G401 (cell line): ENCODE measurements at places on chromosomes 3 and 15. TPM values are rescaled to one million over a fixed set of nuclear protein-coding genes. Genes with fewer than 3 reads are reported as not detected.
A peak's percentile ranks its signal among the peaks of the same experiment; 100 is the strongest.

- no peak for DNase-seq
These were observed 222.0 kb downstream of the NEK10 start for GRCh38 chr3:27147215-27147614.

The DCLK3 gene
- not detected in 2 replicates for total RNA-seq

DNA sequence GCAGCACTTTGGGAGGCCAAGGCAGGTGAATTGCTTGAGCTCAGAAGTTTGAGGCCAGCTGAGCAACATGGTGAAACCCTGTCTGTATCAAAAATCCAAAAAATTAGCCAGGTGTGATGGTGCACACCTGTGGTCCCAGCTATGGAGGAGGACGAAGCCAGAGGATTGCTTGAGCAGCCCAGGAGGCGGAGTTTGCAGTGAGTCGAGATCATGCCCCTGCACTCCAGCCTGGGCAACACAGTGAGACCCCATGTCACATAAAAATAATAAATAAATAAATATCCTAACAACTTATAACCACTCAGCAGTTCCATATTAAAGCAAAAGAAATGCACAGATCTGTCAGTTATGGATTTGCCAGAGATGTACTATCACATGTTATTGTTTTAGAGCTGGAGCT, 62.6 kb downstream of the LMLN start:
- no peak for DNase-seq

GRCh38 chr15:78440375-78441373, 2.7 kb downstream of the IREB2 start:
- DNase-seq = no peak

DNA sequence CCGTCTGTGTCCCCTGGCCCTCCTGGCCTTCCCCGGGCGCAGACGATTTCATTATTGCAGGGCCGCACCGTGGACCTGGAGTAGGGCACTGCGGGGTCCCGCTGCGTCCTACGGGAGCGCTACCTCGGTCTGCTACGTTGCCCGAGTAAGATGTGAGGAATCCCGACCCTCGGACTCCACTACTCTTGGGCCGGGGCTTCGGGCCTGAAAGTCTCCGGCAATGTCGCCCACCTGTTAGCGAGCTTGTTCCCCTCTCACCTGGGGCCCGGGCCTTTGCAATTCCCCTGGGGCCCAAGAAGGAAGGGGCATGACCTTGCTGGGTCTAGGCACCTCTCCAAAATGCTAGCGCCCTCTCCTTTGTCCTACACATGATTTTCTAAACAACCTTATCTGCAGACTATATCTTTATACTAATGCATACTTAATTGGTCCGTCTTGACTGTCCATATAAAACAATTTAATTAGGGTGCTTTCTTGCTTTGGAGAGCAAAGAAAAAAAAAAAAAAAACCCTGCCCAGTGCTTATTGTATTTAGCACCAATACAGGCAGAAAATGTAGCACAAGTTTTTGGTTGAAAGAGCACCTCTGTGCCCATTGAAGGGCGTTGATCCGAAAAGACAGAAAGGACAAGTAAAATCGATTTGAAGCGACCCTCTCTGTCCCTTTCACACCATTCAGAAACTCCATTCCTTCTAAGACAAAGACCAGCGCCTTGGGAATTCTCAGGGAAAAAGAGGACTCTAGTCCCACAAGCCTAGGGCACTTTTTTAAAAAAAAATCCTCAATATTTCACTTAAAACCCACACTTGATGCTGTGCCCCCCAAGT, 7.0 kb upstream of the NR2F2 start:
- no peak for DNase-seq

- DNase-seq = no peak
These were observed 3.7 kb downstream of the SLC6A20 start for GRCh38 chr3:45792516-45793172.

GRCh38 chr3:196883361-196883760, 15.6 kb downstream of the SENP5 start:
- no peak for DNase-seq

- no peak for DNase-seq
These were observed 97.7 kb downstream of the ROBO2 start for GRCh38 chr3:77137559-77137958.

The IFT80 gene
- 24.8 and 53.4 TPM in 2 replicates for total RNA-seq

- DNase-seq = peak; percentile 67
These were observed 31.2 kb upstream of the SRGAP3 start for GRCh38 chr3:9280451-9281219.

GRCh38 chr3:157652366-157652765, 149.2 kb upstream of the VEPH1 start:
- DNase-seq = no peak

GRCh38 chr3:161274691-161275298, 53.7 kb downstream of the NMD3 start:
- DNase-seq = peak; percentile 49

The FBN1 gene
- total RNA-seq = 15.3 and 17.2 TPM in 2 replicates

DNA sequence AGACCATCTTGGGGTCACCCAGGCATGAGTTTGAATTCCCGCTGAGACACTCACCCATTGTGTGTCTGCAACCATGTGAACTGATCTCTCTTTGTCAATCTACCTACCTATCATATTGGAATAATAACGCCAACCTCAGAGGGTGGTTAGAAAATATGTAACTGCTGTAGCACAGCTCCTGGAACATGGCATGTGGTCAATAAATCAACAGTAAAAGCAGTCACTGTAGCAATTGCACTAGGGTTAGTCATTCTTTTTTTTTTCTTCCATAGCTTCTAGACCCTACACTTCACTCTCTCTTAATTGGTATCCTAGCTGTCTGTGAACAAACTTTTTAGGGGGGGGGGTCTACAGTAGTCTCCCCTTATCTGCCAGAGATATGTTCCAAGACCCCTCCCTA, 64.2 kb upstream of the SLCO2A1 start:
- no peak for DNase-seq

DNA sequence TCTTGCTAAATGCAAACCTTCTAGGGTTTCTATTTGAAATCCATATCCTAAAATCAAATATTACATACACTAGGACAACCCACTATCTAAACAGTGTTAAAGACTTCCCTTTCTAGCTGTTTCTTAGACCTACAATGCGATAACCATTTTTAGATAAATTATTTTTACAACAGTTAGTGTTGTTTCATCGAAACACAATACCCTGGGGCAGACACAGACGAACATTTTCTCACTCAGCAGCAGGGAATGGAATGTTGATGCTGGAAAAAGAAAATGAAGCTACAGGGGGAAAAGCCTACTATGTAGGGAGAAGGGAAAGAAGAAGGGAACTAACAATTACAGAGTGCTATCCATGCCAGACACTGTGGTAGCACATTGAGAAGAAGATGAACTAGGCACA, 6.0 kb upstream of the HERC1 start:
- no peak for DNase-seq

- DNase-seq = no peak
These were observed 697 bp upstream of the TRIM69 start for GRCh38 chr15:44735482-44736180.

DNA sequence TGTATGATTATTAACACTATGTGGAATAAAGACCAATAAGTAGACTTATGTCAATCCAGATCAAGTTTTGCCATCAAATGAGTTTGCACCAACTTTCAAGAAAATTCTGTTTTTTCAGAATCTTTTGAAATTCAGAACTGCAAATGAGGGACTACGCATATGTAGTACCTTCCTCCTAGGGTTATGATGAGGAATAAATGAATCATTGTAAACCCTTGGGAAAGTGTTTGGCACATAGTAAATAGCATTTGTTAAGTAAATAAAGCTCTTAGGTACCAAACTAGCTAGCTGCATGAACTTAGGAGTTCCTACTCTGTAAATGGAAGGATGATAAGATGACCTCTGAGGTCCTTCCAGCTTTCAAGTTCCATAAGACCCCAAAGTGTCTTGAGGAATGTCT, 242.6 kb upstream of the SETMAR start:
- no peak for DNase-seq

GRCh38 chr15:82945326-82945725, 7.2 kb downstream of the HOMER2 start:
- no peak for DNase-seq

DNA sequence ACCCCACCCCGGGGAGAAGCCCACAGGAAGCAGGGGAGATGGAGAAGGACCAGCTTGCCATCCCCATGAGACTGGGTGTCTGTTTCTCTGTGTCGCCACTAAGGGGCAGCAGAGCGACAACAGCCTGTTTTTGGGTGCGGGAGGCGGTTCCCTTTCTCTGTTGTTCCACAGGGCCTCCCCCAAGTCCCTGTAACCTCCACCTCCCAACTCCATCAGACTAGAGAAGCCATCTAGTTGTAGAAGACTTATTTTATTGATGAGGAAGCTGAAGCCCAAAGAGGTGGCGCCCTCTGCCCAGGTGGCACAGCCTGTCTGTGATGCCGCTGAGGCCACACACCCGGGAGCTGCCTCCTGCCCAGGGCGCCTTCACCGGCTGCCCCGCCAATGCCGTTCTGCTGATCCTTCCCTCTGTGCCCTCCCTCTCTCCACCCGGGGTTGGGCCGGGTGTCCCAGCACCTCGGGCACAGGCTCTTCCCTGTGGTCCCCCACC, 3.9 kb upstream of the CCDC9B start:
- peak; percentile 93 for DNase-seq

- DNase-seq = no peak
These were observed 23.1 kb downstream of the BHLHE40 start for GRCh38 chr3:5002174-5002870.

GRCh38 chr15:87477737-87478686, 778.5 kb downstream of the NTRK3 start:
- peak; percentile 27 for DNase-seq

The OGG1 gene
- 32.1 and 35.3 TPM in 2 replicates for total RNA-seq

DNA sequence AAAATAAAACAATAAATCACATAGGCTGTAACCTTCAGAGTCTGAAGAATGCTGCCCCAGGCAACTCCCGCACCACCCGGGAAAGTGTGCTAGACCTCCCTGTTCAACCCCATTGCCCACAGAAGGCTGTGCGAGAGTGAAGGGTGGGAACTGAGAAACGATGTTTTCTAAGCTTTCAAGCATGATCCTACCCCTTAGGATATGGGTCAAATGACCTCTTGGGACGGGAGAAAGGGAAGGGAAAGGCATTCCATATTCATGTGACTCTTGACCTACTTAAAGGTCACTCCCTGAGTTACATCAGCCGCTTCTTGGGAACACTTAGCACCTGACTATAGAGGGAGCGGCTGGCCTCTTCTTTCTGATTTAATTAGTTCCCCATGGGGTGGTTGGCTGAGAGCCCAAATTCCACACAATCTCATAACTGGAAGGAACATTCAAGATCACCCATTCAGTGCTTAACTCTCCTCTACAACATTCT, 114.7 kb upstream of the SLC24A5 start:
- peak; percentile 5 for DNase-seq

DNA sequence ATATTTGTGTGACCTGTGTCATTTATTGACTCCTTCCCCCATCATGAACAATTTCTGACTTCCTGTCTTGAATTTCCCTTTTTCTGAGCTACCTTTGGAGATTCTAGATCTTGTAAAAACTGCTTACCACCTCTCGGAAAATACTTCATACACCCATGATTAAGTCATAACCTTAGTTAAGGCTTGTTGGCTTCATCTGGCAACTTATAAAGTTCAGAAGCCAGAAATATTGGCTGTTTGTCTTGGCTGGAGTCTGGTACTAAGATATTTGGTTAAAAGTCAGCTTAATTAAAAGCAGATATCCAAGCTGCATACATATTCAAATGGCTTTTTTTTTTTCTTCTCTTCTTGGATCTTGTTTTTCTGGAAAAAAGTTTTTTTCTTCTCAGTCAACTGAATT, 37.3 kb upstream of the B3GALNT1 start:
- no peak for DNase-seq

The GATM gene
- 26.7 and 32.5 TPM in 2 replicates for total RNA-seq

DNA sequence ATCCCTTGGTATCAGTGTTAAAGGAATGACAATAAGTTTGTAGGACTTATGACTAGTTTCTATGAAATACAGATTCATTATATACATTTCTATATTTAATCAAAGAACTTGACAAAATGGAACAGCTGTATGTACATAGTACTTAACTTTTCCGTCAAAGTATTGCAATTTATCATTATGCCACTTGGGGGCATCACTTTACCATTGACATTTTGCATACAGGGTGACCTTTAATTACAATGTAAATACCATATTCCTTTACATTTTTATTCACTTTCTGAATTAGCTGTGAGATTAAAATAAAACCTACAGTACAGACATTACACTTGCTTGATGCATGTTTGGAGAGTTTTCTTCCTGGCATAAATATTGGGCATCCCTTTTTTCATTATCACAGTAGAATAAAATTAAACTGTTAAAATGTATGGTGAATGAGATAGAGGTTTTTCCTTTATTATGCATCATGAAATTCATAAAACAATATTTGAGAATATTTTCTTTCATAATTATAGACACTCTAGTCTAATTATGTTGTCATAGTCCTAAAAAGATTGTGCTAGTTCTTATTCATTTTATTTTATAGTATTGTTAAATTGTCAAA, 6.9 kb downstream of the NEK11 start:
- DNase-seq = peak; percentile 43

DNA sequence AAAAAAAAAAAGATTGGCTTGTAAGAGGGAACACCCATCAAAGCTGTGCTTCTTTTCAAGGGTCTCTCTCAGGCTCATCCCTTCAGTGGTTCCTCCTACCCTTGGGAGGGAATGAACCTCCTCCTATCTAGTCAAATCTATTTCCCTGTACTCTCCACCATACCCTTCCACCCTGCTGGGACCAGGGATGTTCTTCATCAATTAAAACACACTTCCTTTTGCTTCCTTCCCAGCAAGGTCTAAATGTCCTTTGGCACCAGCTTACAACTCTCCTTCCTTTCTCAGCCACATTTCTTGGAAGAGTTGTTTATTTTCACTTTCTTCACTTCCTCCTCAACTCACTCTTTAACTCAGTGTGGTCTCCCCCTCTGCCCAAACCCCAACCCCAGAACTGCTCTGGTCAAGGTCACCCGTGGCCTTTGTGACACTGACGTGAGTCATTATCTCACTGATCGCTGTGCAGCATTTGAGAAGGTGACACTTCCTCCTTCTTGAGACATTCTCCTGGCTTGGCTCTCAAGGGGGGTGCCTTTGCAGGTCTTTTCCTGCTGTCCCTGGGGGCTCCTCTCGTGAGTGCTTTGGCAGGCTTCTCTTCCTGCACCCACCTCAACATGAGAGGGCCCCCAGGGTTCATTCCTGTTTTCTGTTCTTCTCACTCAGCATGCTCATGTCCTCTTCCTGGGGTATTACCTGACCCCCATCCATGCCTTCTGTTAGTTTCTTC, 210.5 kb upstream of the TLE3 start:
- DNase-seq = no peak

DNA sequence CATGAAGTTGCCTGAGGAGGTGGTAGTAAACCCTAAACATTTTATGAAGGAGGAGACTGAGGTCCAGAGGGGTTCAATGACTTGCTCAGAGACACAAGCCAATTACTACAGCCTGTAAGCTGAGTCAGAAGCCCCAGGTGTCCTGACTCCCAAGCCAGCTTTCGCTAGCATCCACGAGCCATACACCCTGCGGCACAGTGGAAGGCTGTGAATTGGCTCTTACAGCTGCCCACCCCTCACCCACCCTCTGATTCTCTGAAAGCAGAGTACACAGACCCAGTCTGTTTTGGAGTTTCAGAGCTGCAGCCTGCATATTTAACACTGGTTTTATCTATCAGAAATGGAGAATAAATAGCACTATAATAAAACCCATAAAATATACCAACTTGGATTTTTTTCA, 253.4 kb downstream of the IGSF11 start:
- no peak for DNase-seq
